ENCODE measurements at places on chromosomes 5 and 9.

DNA sequence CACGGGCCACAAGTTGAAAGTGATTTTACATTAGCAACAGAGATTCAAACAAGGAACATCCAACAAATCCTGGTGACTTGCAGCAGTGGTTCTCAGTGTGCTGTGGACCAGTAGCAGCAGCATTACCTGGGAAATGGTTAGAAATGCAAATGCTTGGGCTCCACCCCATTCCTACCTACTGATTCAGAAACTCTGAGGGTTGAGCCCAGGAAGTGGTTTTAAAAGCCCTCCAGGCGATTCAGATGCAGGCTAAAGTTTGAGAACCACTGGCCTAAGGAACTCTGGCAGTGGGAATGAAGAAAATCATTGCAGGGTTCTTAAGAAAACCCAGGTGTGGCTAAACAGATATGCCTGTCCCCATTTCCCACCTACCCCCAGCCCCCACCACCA, 398.8 kb downstream of the ENC1 start:
- no peak for DNase-seq

- DNase-seq = no peak
Measured at GRCh38 chr5:39498278-39498952, 73.6 kb upstream of the DAB2 start.

GRCh38 chr9:76245518-76245917, 148.7 kb downstream of the RFK start:
- no peak for DNase-seq

DNA sequence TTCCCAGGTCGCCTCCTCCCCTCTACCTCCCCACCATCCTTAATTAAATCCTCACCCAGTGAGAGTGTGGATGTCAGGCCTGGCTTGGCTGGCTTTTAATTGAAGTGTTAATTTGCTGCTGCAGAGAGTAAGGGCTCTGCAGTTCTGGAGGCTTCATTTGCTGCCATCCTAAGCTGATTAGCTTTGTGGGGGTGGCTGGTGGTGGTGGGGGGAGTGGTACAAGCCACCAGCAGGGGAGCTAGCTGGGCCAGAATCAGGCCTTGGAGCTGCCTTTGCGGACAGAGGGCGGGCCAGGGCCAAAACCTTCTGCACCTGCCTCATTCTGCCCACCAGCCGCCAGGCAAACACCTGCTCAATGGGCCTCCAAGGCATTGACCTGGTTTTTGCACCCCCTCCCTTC, 26.8 kb upstream of the TIFAB start:
- DNase-seq = peak; percentile 2

DNA sequence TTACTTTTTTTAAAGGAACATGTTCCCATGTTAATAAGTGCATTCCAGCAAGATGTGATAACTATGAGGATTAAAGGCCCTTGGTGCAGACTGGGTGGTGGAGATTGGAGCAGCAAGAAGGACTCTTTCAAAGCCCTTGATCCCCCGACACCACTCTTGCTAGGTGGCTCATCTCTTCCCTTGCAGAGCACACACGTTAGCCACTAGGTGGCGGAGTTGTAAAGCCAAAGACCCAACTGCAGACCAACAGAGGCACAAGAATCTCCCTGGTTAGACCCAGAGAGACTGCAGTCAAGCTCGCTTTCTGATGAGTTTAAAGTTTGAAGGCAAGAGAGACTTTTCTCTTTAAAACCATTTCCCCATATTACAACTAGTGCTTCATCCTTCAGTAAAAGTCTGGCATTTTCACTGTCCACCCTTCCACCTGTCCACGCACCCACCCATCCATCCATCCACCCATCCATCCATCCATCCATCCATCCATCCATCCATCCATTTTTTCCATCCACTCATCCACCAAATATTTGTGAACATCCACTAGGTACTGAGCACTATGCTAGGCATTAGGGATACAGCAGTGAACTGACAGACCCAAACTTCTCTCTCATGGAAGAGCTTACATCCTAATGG, 226.9 kb downstream of the MSX2 start:
- peak; percentile 74 for DNase-seq

DNA sequence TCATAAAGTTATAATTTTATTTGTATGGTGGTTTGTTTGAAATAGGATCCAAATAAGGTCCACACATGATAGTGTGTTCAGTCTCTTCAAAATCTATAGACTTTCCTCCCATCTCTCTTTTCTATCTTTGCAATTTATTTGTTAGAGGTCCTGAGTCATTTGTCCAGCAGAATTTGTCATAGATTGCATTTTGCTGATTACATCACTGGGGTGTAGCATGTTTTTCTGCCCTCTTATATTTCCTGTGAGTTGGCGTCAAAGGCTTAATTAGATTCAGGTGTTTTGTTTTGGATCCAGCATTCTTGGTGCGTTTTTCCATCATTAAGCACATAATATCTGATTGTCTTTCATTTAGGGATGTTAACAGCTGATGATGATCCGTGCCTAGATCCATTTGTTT, 15.0 kb downstream of the CYFIP2 start:
- DNase-seq = no peak

GRCh38 chr5:173495225-173495904, 121.1 kb downstream of the BOD1 start:
- DNase-seq = no peak

DNA sequence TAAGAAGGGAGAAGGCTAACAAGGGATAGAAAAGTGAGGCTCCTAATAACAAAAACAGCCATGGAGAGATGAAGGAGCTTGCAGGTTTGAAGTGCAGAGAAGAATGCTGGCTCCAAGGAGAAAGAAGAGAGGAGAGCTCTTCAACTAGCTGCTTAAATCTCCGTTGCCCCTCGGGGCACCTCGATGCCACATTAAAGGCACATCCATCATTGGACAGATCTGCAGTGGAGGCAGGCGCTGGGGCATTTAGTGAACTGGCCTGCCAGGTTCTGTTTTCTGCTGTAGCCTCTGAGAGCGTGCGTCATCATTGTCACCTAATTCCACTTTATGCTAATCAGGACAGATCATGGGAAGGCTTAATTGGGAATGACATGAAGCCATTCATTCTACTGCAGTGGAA, 1426.2 kb upstream of the WWC1 start:
- no peak for DNase-seq

GRCh38 chr9:91778031-91778430, 172.0 kb downstream of the ROR2 start:
- no peak for DNase-seq

DNA sequence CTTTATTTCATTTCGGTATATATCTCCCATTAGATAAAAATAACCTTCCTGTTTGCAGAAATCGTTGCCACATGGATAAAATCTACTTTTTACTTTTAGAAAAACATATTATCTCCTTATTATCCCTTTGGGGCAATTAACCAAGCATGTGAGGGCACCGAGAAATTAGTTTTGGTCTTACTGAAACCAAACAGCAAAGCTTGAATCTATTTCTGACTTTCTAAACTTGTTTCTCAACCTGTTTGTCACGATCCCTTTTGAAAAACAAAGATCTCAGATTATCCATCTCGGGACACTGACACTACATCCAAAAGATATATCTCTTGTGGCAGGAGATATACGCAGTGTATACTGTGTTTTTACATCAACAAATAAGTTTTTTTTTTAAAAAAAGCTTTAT, 2.3 kb downstream of the TUT7 start:
- no peak for DNase-seq

DNA sequence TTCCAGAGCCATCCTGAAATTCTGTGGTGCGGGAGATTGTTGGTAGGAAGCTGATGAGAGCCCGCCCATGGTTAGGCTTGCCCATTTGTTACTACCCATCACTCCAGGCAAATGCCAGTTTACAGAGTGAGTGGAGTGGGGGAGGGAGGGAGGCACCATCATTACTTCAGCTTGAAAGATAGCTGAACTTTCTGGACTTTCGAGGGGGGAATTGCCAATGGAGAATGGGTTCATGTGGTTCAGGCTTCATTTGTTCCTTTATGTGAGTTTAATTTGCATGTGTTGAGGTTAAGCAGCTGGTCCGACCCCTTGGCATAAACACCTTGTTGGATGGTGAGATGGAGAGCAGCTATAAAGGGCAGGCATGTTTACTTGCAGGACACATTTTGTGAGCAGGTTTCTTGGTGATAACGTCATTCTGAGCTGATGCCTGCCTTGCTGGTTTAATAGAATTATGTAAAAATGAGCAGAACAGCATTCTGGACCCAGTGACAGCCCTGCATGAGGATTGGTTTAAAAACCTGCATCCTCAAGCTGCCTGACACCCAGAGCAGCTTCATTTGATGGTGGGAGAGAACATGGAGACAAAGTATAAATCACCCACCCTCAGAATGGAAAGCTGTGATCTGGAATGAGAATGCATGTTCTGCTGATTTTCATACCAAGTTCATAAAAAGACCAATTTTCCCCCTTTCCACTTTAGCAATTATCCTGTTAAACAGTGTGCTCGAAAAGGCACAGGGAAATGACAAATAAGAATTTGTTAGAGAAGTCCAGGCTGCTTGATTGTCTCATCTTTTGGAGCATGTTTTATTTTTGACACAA, 106.3 kb downstream of the TRIO start:
- DNase-seq = no peak

- DNase-seq = no peak
Measured at GRCh38 chr9:78927099-78927940, 630.4 kb downstream of the PSAT1 start.

GRCh38 chr5:82673057-82673809, 395.1 kb upstream of the RPS23 start:
- DNase-seq = no peak

DNA sequence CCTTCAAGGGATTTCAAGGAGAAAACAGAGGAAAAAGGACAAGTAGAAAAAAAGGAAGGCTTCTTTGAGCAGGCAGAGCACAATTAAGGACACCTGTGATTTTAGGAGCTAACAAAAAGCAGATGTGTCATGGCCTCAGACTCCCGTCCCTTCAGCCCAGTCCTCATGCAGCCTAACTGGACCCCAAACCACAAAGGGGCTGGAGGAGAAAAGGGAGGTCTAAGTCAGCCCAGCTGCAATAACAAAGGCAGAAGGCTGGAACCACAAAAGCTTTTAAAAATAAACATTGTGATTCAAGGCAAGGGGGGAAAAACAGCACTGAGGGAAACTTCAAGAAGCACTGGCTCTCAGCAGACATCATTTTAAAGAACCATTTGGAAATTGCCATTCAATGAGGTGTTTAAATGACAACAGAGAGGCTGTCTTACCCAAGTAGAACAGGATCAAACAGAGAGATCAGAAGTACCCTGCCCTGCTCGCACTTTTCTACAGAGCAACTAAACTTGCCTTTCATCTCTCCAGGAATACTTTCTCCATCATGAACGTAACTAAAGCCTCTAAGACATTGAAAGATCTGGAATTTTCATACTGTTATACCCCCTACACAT, 89.3 kb downstream of the SEMA5A start:
- DNase-seq = no peak

- no peak for DNase-seq
Measured at GRCh38 chr5:169736653-169737052, 99.6 kb downstream of the DOCK2 start.

- DNase-seq = no peak
Measured at GRCh38 chr5:104412649-104413240, 850.2 kb upstream of the NUDT12 start.

Measured in NCI-H774 (cell line).